Gastroesophageal sphincter (tissue), 4 donors: ENCODE measurements at places on chromosomes 11 and 22.

DNA sequence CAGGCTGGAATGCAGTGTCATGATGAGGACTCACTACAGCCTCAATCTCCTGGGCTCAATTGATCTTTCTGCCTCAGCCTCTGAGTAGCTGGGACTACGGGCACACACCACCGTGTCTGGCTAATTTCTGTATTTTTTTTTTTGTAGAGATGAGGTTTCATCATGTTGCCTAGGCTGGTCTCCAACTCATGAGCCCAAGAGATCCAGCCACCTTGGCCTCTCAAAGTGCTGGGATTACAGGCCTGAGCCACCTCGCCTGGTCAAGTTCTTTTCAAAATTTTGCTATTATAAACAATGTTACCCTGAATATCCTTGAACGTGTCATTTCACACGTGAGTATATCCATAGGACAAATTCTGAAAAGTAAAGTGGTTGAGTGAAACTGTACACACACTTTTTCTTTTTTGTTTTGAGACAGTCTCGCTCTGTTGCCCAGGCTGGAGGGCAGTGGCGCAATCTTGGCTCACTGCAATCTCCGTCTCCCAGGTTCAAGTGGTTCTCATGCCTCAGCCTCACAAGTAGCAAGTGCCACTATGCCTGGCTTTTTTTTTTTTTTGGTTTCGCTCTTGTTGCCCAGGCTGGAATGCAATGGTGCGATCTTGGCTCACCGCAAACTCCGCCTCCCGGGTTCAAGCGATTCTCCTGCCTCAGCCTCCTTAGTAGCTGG, 21.6 kb upstream of the EP300 start:
- no peak for ATAC-seq

- ATAC-seq = no peak
Measured at GRCh38 chr11:2347308-2347830, 29.7 kb upstream of the CD81 start.

DNA sequence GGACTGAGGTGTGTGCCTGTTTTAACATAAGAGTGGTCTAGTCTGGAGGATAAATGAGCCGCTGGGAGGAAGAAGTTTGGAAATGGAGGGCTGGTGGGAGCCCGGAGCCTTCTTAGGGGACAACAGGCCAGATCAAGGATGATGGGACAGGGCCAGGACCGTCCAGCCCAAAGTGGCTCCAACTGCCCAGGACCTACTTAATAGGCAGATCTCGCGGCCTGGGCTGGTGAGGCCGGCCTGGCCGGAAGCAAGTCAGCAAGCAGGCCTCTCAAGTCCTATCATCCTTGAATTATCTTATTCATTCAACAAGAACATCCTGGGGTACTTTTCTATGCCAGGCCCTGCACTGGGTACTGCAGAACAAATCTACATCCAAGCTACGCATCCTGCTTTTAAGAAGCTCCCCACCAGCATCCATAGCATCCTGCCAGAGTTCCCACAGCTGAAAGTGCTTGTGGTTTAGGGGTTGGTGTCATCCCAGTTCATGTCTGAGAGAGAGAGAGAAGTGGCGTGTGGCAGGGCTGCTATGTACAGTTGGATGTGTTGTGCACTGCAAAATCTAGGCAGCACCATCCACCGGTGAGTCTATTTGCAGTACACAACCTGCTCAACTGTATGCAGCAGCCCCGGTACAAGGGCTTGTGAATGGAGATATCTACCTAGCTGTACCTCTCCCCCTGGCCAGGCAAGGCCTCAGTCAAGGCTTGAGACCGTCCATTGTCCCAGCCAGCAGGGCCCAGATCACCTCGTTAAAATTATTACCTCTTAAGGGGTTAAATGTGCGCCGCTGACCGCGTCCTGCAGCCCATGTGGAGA, 82.1 kb downstream of the FBLN1 start:
- no peak for ATAC-seq

DNA sequence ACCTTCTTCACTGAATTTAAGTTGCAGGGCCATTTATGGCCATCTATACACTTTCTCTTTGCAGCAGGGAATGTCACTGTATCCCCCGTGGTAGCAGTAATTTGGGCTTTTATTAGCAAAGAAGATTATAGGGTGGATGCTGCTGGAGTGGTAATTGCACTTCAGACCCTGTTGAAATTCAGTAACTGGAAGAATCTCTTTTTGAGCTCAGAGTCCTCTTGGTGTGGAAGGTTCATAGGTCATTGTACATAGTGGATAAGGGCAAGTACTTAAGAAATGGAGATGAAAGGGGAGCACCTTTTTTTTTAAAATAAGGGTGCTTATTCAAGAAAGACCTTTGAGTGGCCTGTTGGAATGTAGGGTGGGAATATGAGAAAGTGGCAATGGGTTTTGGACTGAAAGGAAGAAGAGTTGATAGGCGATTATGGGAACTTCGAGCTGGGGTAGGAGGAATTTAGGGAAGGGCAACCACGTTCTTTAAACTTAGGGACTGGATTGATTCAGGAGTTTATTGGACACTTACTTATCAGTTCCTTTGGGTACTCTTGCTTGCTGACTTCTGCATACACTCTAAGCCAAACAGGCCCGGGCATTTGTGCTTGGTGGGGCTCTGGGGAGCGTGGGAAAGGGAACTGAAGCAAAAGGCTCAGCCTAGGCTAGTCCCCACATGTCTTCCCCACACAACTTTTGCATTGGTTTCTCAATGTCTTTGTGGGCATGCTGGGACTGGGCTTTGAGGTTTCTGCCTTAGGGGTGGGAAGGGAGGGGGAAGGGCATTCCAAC, 26.5 kb downstream of the CTNND1 start:
- no peak for ATAC-seq

DNA sequence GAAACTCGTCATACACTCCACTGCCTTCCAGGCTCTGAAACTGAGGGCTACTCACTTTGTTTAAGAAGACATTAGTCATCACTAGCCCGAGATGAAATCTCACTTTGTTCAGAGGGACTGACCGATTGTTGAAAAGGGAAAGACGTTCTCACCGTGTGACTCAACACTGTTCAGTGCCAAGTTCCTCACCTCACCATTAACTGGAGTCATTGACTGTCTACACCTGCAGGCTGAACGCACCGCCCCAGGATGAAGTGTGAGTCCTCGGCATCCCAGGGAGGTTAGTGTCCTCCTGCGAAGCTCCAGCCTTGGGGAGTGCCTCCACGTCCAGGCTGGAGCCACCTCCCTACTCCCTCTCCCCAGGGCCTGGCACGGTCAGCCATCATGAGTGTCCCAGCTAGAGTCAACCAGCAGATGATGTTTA, 30.4 kb downstream of the FADD start:
- ATAC-seq = no peak

DNA sequence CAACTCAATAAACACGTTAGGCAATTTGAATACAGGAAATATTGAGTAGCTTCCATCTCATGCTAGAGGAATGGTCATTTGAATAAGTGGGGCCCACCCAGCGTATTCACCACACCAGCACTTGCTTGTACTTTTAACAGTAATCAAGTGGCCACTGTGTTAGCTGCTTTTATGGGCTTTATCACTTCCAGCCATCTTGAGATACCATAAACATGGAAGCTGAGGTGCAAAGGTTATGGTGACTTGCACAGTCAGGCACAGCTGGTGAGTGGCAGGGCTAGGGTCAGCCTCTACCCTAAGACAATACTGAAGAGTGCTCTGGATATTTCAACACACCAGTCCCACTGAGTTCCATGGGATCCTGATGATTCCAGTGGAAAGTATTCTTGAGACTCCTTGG, 6.7 kb downstream of the JOSD1 start:
- no peak for ATAC-seq
